MCF 10A (cell line): ENCODE measurements at places on chromosomes 3 and 15.
A peak's percentile ranks its signal among the peaks of the same experiment; 100 is the strongest.

GRCh38 chr3:114584734-114585371 is 291.0 kb downstream of the TIGIT start:
- DNase-seq, result no peak

- DNase-seq, result no peak
Measured at GRCh38 chr3:177626045-177626444, 428.8 kb upstream of the TBL1XR1 start.

GRCh38 chr3:49554633-49555265 is 472 bp downstream of the BSN start:
- no peak for DNase-seq

DNA sequence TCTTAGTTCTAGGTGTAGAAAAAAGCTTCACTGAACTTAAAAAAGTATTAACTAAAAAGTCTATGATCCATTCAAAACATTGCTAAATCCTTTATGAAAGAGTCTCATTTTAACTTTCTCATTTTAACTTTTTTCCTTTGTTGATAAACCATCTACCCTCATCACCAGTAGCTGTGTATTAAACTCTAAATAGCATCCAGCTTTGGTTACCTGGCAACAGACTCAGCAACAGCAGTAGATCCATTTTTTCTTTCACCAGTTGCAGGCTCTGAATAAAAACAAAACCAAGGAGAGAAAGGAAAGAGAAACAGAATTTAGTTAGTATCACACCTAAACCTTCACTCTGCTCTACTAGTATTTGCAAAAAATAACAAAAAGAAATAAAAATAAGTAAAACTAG is 51.6 kb downstream of the TP53BP1 start:
- peak; percentile 17 for DNase-seq

GRCh38 chr3:7332696-7333095 is 471.8 kb downstream of the GRM7 start:
- DNase-seq, result no peak
